ENCODE measurements at places on chromosomes 4 and X.

DNA sequence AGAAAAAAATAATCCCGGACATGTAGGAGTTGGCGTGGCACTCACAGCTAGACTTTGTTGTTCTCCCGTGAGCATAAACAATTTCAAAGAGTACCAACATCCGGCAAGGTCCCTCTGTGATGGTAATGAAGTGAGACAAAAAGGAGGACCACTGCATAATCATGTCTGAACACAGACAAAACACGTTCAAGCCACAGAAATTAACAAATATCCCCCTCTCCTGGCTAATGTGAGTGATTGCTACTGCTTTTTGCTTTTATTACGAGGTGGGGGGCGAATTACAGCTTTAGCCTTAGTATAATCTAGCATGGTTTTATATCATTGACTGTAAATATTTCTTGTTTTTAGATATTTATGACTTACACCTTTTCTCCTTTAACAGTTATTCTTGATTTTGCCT, 118.5 kb downstream of the PLS3 start:
- DNase-seq = peak; percentile 11

GRCh38 chr4:166341992-166342391, 469.0 kb downstream of the TLL1 start:
- no peak for DNase-seq

DNA sequence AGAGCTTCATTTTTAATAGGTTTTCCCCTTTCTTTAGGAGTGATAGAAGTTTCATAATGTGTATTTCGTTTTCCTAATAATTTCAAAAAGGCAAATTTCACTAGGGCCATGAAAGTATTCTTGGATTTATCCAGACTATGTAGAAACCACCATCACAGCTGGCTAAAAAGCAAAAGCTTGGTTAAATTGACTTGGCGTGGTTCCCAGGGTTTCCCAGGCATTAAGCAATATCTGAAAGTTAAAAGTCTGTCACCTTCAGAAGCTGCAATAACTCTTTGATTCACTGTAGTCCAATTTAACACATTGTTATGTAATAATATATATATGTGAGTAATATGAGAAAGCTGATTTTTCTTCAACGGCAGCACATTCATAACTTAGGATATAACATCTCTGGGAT, 38.3 kb downstream of the NDNF start:
- DNase-seq = no peak

DNA sequence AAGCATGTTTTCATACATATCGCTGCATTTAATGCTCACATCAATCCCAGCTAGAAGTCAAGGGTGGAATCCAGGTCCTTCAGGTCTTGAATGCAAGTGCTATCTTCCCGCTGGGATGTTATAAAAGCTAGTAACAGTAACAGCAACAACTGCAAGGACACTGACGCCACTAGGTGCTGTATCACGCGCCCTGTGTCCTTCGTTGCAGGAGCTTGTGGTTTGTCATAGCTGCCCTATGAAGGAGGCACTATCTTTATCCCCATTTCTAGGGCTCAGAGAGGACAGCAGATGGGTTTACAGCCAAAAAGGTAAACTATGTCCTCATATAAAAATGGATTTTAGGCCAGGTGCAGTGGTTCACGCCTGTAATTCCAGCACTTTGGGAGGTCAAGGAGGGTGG, 202.9 kb downstream of the NSUN7 start:
- no peak for DNase-seq

DNA sequence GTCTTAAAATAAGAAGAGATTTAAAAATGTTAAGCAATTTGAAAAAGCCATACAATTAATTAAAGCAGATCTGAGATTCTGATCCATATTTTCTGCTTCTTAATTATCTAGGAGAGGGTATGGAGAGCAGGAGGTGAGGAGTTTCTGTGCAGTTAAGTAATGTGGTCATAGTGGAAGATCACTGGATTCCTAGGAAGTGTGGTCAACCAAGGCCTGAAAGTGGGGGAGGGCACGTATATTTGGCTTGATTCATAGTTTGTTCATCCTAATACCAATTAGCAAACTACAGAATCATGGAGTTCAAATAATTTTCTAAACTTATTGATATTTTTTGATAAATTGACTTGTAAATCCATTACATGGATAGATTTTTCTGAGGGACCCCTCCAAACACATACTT, 768.3 kb downstream of the RAPGEF2 start:
- no peak for DNase-seq

DNA sequence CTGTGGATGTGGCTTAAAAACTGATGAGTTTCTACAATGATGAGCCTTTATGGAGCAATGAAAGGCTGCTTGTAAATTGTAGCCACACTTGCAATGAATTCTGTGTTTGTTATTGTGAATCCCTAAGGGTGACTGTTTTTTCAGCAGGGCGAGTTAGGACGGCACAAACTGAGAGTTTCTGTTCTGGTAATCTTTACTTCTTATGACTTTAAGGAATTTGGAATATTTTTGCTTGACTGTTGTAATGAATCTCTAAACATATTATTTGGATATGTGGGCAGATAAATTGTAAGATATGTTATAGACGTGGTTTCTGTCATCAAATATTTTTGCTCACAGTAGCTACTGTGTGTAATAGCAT, 22.2 kb downstream of the RBPJ start:
- DNase-seq = no peak

GRCh38 chrX:66638591-66639500, at the start of gene EDA2R:
Gene EDA2R, minus strand, starts transcription at chrX:66639078. Its CDS starts 23,058 bp downstream, at chrX:66616020.
- no peak for DNase-seq

DNA sequence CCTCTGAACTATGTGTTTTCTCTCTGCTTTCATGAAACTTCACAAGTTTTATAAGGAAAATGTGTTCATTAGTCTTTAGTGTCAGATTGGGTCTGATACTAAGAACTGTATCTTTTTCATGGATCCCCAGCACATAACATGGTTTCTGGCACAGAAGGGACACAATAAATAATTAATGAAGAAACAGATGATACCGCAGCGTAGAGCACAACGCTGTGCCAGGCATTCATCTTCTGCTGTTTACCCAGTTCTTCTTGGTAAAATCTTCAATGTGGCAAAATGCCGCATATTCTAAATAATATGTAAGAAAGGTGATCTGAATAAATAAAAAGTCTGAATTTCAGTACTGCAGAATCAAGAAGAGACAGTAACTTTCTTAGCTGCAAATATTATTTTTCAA, 12.3 kb downstream of the SCARB2 start:
- no peak for DNase-seq

DNA sequence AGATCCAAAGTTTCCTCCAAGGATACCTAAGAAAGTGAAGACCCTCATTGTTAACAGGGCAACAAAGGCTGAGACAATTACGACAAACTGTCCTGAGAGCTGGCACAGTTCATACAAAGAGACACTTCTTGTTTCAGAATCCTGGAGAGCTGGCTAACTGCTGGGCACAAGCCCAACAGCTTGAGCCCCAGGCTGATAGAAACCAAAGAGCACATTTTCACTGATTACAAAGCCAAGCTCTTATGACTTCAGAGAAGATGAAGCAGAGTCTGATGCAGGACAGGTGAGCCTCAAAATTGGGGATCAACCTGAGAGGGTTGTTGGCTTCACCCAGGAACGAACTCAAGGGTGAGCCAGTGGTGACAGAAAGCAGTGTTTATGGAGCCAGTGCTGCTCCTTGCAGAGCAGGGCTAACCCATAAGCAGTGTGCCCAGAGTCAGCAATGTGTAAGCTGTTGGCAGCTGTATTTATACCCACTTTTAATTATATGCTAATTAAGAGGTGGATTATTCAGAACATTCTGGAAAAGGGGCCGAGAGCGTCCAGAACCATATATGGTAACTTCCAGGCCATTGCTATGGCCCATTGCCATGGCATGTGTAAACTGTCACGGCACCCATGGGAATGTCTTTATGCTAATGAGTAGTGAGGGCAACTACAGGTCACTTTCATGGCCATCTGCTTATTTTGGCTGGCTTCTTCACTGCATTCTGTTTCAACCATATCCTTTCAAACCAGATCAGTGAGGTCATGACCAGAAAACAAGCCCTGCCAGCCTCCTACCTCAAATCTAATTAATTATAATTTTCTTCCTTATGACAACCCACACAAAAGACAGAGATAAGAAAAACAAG, 183.7 kb downstream of the EVC2 start:
- no peak for DNase-seq

- no peak for DNase-seq
These were observed 30.8 kb upstream of the C1GALT1C1 start for GRCh38 chrX:120660637-120661036.

- peak; percentile 81 for DNase-seq
These were observed 195.2 kb upstream of the STK26 start for GRCh38 chrX:131827935-131828334.

DNA sequence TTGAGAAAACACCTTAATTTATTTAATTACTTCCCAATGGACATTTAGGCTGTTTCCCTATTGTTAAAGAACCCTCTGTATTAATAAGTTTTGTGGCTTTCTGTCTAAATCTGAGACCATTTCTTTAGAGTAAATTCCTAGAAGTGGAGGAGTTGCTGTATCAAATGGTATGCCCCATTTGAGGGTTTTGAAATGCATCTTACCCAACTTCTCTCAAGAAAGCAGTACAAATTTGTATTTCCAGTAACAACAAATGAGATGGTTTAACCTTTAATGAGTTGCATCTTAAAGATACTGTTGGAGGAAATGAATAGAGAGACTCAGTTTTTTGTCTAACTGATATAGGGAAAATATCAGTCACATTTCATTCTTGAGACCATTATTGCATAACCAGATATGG, 70.5 kb upstream of the CBLL2 start:
- no peak for DNase-seq

- DNase-seq = no peak
These were observed 223.0 kb downstream of the PAPSS1 start for GRCh38 chr4:107497054-107497453.

GRCh38 chr4:635851-636627, 10.7 kb downstream of the PDE6B start:
- no peak for DNase-seq

DNA sequence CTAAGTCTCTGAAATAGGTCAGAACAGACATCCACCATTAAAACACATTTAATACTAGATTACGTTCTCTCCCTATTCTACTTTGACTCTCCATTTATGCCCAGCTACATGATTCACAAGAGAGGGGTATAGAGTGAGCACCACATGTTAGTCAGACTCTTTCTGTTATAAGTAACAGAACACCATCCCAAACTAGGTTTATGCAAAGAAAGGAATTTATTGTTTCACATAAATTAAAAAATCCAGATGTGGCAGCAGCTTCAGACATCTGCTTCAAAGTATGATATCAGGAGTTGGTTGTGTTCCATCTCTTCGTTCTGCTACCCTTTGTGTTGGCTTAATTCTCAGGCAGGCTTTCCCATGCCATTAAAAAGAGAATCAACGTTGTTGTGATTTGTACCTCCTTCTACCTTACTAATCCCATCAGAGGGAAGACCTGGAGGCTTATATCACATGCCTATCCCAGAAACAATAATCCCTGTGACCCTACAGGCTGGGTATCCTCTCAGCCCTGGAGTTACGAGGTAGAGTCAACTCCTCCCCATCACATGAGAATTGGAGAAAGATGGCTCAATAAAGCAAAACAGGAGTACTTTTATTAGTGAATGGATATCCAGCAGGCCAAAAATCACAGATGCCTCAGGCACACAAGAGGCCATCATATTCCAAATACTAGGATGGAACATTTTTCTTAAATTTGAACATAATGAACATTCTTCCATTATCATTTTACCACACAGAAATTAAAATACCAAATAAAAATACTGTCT, 163.2 kb downstream of the SLC7A11 start:
- no peak for DNase-seq

DNA sequence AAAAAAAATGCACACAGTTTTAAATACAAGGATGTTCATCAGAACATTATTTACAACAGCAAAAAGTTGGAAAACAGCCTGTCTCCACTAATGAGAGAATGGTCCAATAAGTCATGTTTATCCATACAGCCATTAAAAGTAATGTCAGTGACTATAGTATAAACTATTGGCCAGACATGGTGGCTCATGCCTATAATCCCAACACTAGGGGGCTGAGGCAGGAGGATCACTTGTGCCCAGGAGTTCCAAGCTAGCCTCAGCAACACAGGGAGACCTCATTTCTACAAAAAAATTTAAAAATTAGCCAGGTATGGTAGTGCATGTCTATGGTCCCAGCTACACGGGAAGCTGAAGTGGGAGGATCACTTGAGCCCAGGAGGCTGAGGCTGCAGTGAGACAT, 48.1 kb upstream of the IL13RA1 start:
- no peak for DNase-seq

DNA sequence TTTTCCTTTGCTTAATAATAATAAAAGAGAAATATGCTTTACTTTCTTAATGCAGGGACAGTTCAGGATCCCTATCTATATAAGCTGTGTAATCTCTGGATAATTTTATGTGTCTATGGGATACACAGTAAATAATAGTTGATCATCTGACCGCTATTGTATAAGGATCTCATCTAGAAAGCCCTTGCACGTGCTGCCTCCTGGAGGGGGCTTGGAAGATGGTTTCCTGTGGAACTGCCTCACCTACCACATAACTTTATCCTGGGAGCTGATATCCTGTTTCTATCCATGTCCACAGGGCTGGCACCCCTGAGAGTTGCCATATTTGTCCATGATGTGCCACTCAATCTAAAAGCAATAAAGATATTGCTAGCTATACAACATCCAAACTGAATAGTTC, 139.3 kb upstream of the FRMPD4 start:
- no peak for DNase-seq

- no peak for DNase-seq
These were observed 225.1 kb downstream of the NR3C2 start for GRCh38 chr4:148216866-148217814.

DNA sequence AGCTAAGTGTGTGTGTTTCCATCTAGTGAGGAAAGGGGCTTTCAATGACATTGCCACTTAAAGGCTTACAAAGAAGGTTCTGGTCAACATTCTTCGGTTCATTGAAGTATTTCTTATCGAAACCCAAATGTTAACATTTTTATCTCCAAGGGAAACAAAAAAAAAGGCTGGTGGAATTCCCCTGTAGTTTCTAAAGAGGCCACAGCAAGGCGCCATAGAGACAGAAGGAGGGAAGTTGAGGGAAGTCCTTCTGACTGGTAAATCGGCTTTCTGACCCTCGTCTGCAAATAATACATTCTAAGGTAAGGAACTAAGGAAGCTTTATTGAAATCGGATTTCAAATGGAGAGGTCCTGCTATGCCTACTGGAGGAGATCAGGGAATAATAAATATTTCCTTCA, 1.7 kb upstream of the ZFP42 start:
- peak; percentile 31 for DNase-seq

DNA sequence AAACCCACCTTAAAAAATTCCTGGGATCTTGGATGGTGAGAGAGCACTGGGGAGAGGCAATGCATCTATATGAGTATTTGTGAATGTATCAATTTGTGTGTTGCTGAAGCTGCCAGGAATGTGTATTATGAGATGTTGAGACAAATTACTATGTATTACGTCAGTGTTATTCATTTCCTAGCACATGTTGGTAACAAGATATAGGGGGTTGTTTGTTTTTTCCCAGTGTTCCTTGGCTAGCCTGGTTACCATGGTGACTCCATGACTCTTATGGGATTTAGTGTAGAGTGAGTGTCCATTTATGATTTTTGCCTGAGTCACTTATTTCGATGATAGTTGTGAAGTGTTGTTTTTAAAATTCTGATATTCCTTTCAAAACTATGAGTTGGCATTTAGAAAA, 65.6 kb downstream of the RAB40A start:
- no peak for DNase-seq

- no peak for DNase-seq
These were observed 104.3 kb upstream of the IGSF1 start for GRCh38 chrX:131393426-131393825.

- DNase-seq = no peak
These were observed 122.6 kb upstream of the ANK2 start for GRCh38 chr4:112926819-112927218.

- DNase-seq = no peak
These were observed 491.0 kb downstream of the NAF1 start for GRCh38 chr4:162675661-162676060.
